ENCODE measurements at places on chromosomes 2 and 18. TPM values are rescaled to one million over a fixed set of nuclear protein-coding genes. Genes with fewer than 3 reads are reported as not detected.

- no peak for DNase-seq
Observed at GRCh38 chr2:139477618-139478017, 697.4 kb upstream of the NXPH2 start.

- DNase-seq = peak; percentile 17
Observed at GRCh38 chr2:107132070-107132469, 246.1 kb upstream of the ST6GAL2 start.

DNA sequence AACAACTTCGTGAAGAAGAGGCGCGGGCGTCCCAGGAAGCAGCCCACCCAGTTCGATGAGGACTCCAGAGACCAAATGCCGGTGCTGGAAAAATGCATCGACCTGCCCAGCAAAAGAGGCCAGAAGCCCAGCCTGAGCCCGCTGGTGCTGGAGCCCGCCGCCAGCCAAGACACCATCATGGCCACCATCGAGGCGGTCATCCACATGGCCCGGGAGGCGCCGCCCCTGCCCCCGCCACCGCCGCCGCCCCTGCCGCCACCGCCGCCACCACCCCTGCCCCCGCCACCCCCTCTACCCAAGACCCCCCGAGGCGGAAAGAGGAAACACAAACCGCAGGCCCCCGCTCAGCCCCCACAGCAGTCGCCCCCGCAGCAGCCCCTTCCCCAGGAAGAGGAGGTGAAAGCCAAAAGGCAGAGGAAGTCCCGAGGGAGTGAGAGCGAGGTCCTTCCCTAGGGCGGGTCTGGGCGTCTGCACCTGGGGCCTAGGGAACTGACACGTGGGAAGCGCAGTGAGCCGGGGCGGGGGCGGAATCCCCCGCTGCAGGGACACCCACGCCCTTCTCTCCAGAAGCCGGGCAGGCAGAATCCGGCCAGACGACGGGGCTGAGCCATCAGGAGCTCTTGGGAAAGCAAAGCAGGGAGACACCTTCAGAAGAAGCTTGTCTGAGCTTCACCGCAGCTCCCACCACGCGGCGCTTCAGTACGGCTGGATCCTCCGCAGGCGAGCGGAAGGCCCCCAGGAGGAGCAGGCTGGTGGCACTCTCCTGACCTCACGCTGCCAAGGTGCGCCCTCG is 382.8 kb downstream of the SETBP1 start:
- no peak for DNase-seq

DNA sequence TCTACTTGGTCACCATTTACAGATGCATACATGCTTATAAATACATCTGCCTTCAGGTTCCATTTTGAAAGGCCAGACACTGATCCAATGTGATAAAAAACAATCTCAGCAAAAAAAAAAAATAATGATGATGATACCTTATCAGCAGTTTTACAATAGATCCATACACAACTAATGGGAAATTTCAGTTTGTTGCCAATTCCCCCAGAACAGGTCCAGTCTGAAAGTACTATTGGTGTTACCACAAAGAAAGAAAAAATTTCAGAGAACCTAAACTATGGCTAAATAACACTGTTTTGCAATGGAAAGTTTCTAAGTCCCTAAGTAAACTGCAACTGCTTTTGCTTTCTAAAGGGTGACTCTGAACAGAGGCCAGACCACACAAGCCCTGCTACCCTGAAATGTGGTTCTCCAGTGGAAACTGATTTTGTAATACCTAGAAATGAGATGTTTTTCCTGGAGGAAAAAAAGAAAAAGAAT is 54.1 kb downstream of the LPIN2 start:
- DNase-seq = no peak

GRCh38 chr2:118310681-118311429 is 222.6 kb downstream of the INSIG2 start:
- DNase-seq = peak; percentile 20

- no peak for DNase-seq
Observed at GRCh38 chr18:63752636-63753035, 22.6 kb upstream of the SERPINB7 start.

DNA sequence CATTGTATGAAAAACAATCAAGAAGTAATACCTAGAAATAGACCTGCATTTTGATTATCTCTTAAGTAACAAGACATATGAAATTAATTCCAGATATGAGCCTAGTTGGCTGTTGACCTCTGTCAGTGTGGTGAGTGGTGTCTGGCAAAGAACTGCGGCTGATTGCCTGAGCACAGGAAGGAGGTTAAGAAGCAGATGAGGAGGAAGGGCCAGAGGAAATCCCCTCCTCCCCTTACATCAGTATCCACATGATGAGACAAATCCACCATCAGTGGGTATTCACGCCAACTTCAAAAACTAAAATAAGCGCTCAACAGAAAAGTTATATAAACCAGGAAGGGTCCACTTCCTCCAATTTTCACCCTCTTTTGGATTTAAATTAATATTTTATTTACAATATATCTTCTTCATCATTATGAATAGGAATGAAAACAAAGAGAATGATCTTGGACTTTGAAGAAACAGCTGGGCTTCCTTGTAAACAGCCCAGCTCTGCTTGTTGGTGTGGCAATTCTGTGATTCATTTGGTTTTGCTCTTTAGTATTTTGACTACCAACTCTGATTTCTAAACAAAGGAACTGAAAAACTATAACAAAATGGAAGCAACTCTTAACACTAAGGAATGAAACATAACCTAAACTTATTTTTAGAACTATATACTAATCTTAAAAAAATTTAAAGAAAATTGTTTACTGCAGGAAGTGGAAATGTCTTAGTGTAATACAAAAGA is 27.3 kb downstream of the RFTN2 start:
- DNase-seq = peak; percentile 12

DNA sequence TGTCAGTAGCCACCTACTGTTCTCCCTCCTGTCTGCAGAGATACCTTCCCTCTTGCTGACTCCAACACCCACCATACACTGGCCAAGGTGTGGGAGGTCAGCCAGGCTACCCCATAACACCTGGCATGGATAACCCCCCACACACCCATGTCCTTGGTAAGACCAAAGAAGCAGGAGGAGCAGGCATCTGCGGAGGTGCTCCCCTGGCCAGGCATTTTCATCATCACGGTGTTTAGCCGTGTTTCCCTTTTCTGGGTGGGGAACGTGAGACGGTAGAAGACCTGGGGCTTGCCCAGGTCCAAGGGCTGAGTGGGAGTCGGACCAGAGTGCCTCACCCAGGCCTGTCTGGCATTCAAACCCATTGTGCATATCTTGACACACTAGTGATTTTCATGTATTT is 150.3 kb downstream of the SMAD7 start:
- no peak for DNase-seq

- no peak for DNase-seq
Observed at GRCh38 chr2:101026253-101026701, 24.2 kb downstream of the RPL31 start.

DNA sequence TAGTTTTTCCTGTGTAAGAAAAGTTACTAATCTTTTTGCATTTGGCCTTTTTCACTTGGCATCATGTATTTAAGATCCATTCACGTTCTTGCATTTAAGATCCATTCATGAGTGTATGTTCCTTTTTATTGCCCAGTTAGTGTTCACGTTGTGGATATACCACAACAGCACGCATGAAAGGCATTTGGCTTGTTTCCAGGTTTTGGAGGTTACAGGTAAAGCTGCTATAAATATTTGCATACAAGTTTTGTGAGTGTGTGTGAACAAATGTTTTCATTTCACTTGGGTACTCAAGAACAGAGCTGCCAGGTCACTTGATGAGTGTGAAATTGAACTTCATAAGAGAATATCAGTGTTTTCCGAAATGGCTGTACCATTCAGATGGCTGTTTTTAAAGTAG is 121.2 kb downstream of the CCBE1 start:
- no peak for DNase-seq

DNA sequence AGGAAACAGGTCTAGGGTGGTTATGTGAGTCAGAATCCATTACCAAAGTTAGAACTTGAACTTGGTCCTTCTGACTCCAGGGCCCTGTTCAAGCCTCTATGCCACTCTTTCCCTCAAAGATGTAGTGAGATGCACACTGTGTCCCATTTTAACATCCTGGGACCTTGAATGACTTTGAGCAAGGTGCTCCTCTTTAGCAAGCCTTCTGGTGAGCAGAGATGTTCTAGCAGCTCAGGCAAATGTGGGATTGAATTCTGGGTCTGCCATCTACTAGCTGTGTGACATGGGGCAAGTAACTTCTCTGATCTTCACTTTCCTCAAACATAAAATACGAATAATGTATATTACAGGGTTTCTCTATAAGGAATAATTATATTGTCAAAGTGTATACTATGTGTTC is 294.0 kb upstream of the CXCR4 start:
- DNase-seq = no peak

GRCh38 chr18:69239849-69240674 is 160.6 kb upstream of the DOK6 start:
- DNase-seq = no peak

- no peak for DNase-seq
Observed at GRCh38 chr2:197889041-197889440, 84.6 kb downstream of the PLCL1 start.

ELP2 gene
- 74.0 TPM for total RNA-seq

- DNase-seq = no peak
Observed at GRCh38 chr2:7915302-7916091, 766.4 kb upstream of the ID2 start.

OSBPL6 gene
- 0.91 TPM for total RNA-seq

GRCh38 chr2:63432373-63432772 is 155.9 kb downstream of the WDPCP start:
- DNase-seq = no peak

GAD1 gene
- total RNA-seq = 1.1 TPM

IL36RN gene
- total RNA-seq = not detected

DNA sequence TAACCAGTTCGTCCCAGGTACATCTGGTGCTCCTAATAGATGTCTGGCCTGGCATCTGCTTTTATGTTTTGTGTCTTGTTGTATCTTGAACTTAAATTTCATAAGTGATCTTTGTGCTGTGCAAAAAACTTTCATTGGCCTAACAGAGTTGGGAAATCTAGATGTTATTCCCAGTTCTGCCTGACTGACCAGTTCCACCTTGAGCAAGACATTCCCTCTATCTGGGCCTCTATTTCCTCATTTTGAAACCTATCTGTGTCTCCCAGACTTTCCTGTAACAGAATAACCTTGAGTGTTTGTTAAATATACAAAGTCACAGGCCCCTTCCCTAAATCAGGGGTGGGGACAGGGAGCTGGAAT is 90.5 kb upstream of the MSH2 start:
- no peak for DNase-seq

DNA sequence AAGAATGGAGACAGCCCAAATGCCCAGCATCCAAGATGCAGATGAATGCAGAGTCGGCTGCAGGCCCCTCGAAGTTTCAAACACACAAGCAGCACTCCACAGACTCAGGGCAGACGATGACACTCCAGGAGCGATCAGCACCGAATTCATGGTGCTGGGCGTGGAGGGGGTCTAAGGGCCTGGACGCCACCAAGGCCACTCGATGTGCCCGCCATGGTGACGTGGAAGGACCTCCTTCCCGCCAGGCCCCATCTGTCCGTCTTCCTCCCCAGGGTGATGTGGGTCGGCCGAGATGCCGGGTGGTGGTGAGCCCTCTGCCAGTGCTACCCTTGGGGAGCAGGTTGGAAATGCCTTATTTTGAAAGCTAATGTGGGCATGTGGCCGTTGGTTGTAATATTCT is 9.4 kb downstream of the KIF1A start:
- no peak for DNase-seq

DNA sequence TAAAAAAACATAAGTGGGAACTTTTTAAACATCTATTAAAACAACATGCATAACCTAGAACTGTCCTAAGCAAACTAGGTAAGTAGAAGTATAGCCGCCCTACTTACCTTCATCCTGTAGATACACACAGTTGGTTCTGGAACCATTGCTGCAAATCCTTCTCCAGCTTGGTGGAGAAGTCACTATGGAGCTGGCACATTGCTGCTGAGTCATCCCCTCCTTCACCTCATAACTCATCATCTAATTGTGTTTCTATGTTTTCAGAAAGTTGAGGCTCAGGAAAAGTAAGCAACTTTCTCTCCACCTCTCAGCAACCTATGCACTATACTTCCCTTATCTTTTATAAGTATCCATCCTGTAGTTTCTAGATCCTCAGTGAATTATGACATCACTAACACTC is 269.8 kb upstream of the MMADHC start:
- DNase-seq = no peak

STEAP3 gene
- 25.4 TPM for total RNA-seq

GRCh38 chr18:55462652-55463051 is 125.3 kb downstream of the TCF4 start:
- DNase-seq = no peak

- DNase-seq = peak; percentile 32
Observed at GRCh38 chr2:191200910-191201309, 44.3 kb upstream of the MYO1B start.

DNA sequence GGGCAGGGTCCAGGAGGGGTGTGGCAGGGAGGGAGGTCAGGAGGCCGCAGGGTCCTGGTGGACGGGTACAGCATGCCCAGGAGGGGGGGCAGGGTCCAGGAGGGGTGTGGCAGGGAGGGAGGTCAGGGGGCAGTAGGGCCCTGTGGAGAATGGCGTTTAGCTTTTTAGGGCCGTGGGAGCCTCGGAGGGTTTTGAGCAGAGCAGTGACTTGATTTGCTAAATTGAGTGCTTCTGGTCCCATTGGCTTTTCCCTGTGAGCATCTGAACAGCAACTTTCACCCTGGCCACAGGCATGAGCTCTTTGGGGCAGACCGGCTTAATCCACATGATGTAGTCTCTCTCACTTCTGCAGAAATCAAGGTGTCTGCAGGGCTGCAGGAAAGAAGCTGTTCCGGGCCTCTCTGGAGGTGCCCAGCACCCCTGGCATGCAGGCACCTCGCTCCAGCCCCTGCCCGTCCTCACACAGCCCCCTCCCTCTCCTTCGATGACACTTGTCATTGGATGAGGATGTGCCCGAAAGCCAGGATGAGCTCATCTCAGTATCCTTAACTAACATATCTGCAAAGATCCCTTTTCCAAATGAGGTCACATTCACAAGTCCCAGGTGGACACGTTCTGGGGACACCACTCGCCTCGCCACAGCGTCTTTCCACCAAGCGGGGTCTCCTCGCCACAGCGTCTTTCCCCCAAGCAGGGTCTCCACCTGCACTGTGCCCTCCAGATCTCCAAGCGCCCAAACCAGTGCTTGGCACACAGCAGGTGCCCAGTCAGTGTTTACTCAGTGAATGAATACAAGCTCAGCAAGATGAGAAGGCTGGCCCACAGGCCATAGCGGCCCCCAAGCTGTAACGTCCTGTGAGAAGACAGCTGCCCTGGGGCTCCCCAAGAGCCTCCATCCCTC is 94.0 kb downstream of the NDUFA10 start:
- DNase-seq = no peak

DNA sequence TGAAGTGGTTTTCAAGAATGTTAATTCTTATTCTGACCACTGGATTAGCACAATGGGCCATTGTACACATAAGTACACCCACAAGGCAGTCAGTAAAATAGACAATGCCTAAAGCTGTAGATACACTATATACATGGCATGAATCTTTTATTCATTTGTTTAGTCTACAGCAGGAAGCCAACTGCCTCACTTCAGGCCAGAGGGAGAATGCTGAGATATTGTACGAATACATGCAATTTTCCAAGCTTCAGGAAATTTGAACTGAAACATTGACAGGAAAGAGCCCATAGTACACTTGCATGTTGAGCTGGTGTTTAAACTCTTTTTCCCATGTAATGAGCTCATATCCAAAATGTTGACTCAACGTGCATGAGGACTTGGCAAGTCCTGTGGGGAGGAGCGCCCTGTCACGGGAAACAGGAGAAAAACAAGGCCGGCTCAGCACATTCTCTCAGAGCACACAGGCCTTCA is 111.6 kb upstream of the CYP1B1 start:
- peak; percentile 77 for DNase-seq

Data from kidney (tissue), 22 donors.